ENCODE measurements at places on chromosomes 16 and 17.

DNA sequence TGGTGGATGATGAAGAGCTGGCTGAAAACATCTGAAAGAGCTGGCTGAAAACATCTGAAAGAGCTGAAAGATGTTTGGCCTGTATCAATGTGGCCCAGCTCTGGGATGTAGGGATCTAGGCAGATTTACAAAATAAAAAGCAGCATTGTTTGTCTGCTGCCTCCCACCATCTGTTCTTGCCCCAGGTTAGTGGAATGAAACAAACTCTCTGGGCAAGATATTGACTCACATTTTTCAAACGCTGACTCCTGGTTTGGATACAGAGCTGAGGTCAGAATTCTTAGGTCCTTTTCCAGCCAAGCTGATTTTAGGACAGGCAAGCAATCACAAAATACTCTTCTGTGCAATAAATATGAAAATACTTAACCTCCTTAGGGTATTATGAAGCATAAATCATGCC lies 139.0 kb downstream of the STX8 start:
- no peak for DNase-seq

DNA sequence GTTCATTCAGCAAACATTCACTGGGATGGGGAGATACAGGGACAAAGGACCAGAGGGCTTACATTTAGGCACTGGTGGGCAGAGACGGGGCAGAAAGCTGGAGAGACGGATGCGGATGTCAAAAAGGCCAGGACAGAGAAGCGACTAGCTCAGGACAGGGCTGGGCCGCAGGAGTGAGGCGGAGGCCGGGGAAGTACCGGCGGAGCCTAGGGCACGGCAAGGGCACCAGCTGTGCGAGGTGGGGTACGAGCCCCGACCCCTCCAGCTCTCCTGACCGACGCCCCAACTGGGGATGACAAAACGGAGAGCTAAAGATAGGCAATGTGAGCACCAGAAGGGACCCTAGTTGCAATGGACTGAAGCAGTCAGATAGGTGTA lies 3.9 kb upstream of the SGCA start:
- DNase-seq, result no peak

DNA sequence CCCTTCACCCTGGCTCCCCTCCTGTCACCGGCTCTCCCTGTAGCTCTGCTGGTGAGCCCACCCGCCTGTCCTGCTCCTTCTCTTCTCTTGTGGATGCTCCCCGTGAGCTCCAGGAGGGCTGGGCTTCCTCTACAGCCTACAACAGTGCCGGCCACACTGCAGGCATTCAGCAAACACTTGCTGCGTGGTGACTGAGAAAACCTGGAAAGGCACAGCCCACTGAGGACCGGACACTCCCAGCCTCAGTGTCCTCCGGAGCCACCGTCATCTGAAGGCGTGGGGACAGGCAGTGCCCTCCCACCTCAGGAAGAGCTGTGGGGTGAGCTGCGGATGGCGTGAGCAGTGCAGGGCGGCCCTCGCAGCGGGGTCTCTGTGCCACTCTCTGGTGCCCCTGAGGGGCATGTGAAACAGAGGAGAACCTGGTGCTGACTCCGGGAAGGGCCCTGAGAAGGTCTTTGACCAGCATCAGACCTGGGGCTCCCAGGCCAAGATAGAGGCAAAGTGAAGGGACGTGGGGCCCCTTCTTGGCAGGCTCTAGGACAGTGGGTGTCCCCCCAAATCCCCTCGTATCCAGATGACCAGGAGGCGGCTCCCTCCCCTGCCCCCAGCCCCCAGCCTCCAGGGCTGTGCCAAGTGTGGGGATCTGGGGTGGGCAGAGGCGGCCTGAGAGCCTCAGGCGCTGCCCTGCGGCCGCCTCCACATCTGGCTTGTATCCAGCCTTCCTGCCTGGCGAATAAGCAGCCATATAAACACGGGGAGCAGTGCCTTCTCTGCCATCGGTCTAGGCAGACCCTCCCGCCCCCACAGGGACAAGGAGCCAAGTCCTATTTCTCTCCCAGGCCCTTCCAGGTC lies 44.0 kb upstream of the PABPN1L start:
- no peak for DNase-seq

DNA sequence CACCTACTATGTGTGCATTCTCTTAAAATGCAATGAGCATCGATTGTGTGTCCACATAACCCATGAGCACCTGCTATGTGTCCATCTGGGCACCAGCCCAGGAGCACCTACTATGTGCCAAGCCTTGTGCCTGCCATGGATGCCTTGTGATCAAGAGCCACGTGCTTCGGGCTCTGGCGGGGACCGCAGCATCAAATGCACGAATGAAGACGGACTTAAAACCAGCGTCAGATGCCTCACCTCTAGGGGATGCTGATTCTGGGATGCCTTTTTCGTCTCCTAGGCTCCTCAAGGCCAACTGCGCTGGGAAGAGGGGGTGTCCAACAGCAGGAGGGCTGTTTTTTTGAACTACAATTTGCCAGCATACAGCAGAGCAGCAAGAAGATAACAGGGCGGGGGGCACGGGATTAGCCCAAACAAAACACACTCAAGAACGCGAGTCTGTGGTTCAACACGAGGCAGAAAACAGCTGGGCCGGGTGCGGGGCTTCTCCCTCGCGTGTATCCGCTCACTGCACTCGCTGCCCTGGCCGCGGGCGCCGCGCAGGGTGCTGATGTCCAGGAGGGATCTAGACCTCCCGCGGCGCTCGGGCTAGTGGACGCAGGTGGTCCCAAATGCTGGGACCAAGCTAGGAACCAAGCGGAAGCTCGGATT lies 1.2 kb upstream of the GLIS2 start:
- DNase-seq, result no peak

- no peak for DNase-seq
Observed at GRCh38 chr16:66269617-66270332, 96.7 kb upstream of the CDH5 start.

- DNase-seq, result no peak
Observed at GRCh38 chr17:9443811-9444210, 131.8 kb downstream of the STX8 start.

- no peak for DNase-seq
Observed at GRCh38 chr17:40499551-40500189, 1.8 kb downstream of the TNS4 start.
